ENCODE measurements at places on chromosomes 12 and 14. TPM values are rescaled to one million over a fixed set of nuclear protein-coding genes. Genes with fewer than 3 reads are reported as not detected.

PMCH gene
- 0.42 TPM for polyA plus RNA-seq

DNA sequence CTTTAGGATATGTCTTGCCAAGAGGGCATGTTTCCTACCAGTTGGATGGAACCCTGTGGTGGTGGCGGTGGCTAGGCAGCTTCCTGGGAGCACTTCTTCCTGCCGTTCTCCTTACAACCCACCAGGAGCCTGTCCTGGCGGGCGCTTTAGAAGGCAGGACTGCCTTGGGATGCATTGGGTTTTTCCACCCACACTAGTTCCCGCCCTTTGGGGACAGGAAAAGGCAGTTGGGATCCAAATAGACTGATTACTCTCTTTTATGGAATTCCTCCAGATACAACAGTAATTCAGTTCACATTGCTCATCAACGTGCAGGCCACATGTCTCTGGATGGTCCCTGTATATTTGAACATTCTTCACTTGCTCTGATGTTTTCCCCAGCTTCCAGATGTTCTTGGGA, 305.7 kb upstream of the SSTR1 start:
- peak; percentile 44 for DNase-seq

ABCD2 gene
- polyA plus RNA-seq: 0.06 TPM

LBHD2 gene
- polyA plus RNA-seq: not detected

INSM2 gene
- not detected for polyA plus RNA-seq

GRCh38 chr14:66501592-66501991, 6.4 kb upstream of the GPHN start:
- no peak for DNase-seq
